SK-N-SH (cell line): ENCODE measurements at places on chromosomes 7 and 10. TPM values are rescaled to one million over a fixed set of nuclear protein-coding genes. Genes with fewer than 3 reads are reported as not detected.

GRCh38 chr7:66460921-66461361 is 167.7 kb upstream of the KCTD7 start:
- no peak for DNase-seq

DNA sequence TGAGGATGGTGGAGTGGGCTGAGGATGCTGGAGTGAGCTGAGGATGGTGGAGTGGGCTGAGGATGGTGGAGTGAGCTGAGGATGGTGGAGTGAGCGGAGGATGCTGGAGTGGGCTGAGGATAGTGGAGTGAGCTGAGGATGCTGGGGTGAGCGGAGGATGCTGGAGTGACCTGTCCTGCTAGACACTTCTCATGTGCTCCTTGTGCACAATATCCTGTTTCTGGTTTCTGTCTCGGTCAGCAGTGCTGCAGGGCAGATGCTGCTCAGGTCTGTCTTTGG is 29.2 kb downstream of the ANXA8 start:
- no peak for DNase-seq

- DNase-seq = no peak
Observed at GRCh38 chr10:50322077-50322476, 70.8 kb upstream of the ASAH2 start.

ZEB1 gene
- 5.4 and 6.6 TPM in 2 replicates for polyA plus RNA-seq

PPP1R3C gene
- 9.0 and 11.5 TPM in 2 replicates for polyA plus RNA-seq
